ENCODE measurements at places on chromosomes 2 and 18.
A peak's percentile ranks its signal among the peaks of the same experiment; 100 is the strongest.

- DNase-seq, result no peak
These were observed 18.8 kb upstream of the RHOB start for GRCh38 chr2:20427931-20428526.

DNA sequence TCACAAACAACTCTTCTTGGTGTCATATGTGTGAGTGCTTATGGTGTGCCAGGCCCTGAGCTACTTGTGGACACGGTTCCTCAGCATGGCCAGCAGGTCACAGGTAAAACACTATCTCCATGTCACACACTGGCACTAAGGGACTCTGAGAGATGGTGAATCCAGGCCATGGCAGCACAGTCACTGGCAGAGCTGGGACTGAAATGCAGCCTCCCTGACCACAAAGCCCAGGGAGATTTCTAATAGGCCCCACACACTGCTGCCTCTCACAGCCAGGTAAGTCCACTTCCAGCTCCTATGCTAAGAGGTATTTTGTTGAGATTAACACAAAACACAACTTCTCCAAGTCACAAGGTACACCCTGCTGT is 92.0 kb downstream of the ACTR2 start:
- no peak for DNase-seq

DNA sequence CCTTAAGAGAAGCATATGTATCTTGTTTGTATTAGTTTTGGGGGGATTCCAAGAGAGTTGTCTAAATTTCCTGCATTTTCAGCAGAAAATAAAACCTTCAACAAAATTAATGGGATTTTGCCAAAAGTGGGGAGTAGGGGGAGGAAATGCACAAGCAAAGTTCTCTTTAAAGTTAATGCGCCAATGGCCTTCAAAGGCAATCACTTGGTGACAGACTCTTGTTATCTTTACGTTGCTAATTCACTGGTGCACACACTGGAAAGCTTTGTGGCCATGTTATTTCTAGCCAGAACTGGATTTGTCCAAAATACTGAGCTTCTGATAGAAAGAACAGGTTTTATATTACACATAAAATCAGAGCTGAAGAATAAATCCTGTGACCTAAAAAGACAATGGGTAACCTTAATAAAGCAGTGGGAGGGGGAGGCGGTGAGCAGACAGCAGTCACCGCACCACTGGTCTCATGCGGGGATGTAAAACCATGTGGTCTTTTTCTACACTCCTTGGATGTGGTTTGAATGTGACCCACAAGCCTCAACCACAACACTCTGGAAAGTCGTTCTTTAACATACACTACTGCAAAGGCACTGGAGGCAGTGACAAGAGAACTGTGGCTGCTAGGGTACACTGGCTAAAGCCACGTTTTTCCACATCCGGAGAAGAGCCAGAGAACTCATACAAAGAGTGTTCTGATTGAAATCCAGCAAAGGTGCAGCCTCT is 176.9 kb upstream of the SMAD7 start:
- DNase-seq, result peak; percentile 9

DNA sequence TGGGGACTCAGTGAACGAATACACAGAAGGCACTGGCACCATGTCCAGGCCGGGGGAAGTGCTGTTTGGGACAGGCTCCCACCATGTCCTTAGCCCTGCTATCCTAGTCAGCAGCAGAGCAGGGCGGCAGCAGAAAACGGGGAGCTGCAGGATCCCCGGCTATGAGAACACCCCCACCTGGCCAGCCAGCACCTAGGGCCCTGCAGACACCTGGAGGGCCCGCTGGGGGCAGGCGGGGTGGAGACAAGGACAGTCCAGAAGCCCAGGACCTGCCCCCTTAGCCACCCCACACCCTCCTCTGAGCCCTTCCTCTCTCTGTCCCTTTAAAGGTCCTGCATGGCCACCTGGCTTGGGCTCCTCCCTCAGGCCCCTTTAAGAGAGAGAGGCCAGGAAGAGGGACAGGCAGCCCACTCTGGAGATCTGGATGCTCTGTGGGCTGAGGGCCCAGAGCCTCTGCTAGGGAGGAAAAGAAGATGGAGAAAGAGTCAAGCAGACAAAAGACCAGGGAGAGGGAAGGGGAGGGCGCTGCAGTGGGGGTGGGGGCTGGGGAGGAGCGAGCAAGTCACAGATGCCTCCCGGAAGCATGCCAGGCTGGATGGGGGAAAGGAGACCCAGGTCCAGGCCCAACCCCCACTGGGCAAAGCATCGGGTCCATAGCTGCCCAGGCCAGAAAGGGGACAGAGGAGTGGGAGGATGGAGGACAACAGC is 48.6 kb downstream of the BIN1 start:
- no peak for DNase-seq

DNA sequence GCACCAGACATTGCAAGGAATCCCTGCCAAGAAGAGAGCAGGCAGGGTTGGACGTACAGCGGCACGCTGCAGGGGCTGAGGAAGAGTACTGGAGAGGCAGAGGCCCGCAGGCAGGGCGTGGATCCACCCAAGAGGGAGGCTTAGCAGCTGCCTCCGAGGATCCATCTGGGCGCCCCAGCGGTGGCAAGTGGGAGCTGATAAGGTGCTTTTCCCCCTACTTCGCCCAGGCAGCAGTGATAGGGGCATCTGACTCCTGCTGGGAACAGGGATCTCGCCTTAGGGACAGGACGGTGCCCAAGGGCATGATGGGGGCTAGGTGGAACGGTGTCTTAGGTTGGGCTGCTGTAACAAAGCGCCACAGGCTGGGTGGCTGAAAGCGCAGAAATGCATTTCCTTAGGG is 67.4 kb upstream of the HS6ST1 start:
- no peak for DNase-seq

DNA sequence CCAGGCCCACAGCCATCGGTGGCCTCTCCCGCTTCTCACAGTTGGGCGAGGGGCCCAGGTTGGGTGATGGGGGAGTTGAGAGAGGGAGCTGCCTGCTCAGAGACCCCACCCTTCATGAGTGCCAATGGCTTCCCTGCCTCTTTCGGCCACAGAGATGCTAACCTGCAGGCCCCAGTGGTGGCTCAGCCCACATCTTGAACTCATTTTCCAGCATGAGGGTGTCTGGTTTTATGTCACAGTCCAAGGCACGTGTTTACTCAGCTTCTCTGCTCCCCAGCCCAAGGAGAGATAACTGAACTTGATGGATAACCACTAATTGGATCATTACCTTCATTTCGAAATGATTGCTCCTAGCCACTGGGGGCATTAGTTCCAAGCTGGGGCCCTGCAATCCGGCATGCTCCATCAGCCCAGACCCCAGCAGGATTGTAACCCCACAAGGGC is 45.9 kb upstream of the SIX2 start:
- DNase-seq, result no peak

- DNase-seq, result no peak
These were observed 72.3 kb downstream of the NDUFA10 start for GRCh38 chr2:239952665-239953417.

GRCh38 chr2:64283006-64283570 is 138.9 kb upstream of the PELI1 start:
- no peak for DNase-seq

- DNase-seq, result no peak
These were observed 7.3 kb upstream of the NR4A2 start for GRCh38 chr2:156339865-156340264.

Measured in stimulated activated naive CD8-positive, alpha-beta T cell treated with anti-CD3 and anti-CD28 coated beads, Interleukin-15, Interleukin-2, amounts not matched to agents 100 U/mL and 50 U/mL, for 24 hours (primary cell).